ENCODE measurements at places on chromosomes 2 and 18.

- DNase-seq: no peak
Observed at GRCh38 chr2:188963741-188964140, 10.4 kb upstream of the COL3A1 start.

DNA sequence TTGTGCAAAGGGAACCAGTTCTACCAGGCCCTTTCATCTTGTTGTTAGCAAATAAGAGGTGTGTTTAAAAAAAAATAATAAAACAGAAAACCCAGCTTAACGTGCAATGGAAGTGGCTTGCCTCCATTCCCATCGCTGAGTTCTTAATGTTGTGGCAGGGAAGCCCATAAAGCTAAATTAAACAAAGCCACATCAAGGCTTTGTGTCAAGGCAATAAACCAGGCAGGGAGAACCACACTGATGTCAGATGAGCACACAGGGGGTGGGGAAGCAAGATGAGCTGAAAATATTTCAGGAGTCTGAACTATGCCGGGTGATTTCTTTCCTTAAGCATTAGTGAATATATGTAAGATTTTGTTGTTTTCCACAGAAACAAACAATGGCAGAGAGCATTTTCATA is 73.5 kb downstream of the PHLPP1 start:
- no peak for DNase-seq

DNA sequence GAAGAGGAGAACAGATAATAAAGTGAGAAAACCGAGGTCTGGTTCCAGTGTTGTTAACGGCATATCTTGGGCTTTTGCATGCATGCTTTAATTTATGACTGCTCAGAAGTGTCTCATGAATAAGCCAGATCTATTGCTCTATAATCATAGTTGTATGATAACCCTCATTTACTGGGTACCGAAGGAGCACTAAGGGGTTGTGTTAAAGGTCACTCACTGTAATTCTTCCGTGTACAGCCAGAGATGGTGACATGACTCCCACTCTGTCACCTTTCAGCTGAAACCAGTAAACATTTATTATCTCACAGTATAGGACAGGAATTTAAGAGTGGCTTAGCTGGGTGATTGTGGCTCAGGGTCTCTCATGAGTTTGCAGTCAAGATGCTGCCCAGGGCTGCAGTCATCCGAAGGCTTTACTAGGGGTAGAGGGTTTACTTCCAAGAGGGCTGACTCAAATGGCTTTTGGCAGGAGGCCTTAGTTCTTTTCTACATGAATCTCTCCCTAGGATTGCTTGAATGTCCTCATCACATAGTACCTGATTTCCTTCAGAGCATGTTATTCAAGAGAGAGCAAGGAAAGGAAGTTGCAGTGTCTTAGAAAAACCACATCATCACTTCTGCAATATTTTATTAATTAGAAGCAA is 107.0 kb downstream of the NAB1 start:
- no peak for DNase-seq

DNA sequence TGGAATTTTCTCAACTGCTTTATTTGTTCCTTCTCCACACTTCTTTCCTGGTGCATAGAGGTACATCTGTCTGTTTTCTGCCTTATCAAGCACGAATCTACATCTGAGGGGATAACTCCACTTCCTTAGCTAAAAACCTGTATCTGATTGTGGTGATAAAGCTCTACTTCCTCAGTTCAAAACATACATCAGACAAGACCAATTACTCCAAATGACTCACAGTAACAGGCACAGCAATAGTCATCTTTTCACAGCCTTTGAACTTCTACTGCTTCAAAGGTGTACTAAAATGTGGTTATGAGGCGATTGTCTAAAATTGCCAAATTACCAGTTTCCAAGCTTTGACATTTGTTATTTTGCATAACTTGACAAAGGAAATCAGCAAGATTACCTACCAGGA is 803.6 kb upstream of the ZEB2 start:
- DNase-seq: peak; percentile 22

DNA sequence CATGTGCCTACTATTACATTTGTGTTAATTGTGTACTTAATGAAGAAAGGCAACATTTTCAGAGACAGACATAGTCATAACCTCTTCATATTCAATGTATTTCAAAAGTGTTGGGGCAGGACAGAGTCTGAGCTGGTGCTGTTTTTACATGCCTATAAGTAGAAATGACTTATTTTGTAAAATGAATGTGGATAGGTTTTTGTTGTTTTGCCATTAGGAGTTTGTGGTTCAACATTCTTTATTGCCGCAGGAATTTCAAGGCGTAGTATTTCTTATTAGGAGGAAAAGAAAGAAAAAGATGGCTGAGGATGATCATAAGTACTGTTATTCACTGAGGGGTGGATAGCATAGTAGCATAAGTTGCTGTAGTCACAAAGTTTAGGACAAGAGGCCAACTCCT is 21.2 kb upstream of the ASXL3 start:
- DNase-seq: no peak

GRCh38 chr2:171018522-171018921 is 89.5 kb downstream of the GORASP2 start:
- DNase-seq: no peak

GRCh38 chr2:35989040-35989439 is 366.5 kb upstream of the CRIM1 start:
- no peak for DNase-seq

GRCh38 chr18:5057386-5058348 is 139.4 kb downstream of the AKAIN1 start:
- peak; percentile 50 for DNase-seq

- no peak for DNase-seq
Observed at GRCh38 chr18:10379522-10379921, 74.9 kb upstream of the APCDD1 start.

DNA sequence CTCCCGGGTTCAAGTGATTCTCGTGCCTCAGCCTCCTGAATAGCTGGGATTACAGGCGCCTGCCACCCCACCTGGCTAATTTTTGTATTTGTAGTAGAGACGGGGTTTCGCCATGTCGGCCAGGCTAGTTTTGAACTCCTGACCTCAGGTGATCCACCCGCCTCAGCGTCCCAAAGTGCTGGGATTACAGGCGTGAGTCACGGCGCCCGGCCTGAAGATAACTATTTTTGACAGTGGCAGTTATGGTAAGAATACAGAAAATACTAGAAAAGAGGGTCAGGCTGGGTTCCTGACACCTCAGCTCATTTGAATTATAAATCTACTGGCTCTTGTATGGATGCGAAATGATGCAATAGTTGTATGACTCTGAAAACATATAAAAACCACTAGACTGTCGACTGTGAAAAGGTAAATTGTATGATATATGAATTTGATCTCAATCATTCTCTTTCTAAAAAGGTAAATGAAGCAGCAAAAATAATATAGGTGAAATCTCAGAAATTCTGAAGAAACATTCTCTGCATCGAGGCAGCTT is 11.1 kb upstream of the DGKD start:
- no peak for DNase-seq

GRCh38 chr2:11676640-11677039 is 6.6 kb upstream of the NTSR2 start:
- no peak for DNase-seq

- DNase-seq: no peak
Observed at GRCh38 chr2:231244382-231245248, 46.2 kb downstream of the ARMC9 start.

DNA sequence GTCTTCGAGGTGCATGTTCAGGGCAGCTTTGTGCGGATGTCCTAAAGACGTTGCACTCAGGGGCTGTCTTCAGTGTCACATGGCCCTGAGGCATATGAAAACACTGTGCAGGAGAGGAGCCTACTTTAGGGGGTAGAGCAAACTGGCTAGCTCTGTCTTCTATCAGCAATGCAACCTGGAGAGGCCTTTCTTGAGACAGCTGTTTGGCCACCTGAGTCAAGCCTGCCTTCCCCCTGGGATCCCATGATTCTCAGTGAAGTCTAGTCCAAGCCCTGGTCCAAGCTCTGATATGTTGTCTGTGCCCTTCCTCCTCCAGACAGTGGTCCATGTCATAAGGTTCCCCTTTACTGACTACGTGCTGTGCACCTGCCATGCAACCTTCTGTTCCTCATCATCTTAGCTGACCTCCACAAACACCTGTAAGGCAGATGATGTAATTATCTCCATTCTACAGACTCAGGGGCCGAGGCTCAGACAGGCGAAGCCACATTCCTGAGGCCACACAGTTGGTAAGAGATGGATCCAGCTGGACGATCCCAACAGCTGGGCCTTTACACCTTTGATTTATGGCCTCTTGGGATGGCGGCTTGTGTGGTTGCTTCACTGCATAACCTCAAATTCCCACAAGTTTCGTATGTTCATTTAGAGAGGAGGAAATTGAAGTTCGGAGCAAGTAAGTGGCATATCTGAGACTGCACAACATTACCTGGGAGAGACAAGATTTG is 109.9 kb downstream of the COPS8 start:
- DNase-seq: no peak

GRCh38 chr2:169768262-169768995 is 30.2 kb upstream of the SSB start:
- DNase-seq: no peak

GRCh38 chr2:74028741-74029140 is 44.0 kb downstream of the TET3 start:
- DNase-seq: no peak

DNA sequence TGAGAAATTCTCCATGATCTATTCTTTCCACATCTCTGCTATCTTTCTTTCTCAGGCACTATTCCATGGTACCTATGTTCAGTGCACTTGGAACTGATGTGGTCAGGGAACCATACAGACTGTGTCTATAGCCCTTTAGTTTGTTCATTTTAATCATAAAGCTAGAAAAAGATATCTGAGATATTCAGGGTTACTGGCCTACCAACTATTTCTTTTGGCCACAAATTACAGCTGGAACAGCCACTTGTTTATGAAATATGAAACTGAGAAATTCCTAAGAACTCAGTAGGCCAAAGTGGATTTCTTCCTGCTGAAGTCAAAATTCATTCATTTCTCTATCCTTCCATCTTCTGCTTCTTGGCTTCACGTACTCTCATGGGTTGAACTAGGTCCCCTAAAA is 22.8 kb upstream of the LYPD1 start:
- no peak for DNase-seq

DNA sequence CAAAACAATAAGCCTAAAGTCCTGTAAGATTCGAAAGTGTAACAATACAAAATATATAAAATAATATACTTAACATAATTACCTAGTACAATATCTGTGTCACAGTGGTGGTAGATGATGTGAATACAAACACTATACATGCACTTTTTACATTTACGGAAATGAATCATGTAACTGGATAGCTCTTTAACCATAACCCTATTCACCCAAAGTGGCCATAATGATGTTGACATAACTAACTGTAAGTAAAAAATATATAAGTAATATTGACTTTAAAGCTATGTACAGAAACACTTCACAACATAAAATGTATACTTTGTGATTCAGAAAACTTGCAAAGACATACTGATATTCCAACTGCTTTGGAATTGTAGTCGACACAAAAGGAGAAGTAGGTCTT is 616.9 kb upstream of the SLC8A1 start:
- DNase-seq: no peak

DNA sequence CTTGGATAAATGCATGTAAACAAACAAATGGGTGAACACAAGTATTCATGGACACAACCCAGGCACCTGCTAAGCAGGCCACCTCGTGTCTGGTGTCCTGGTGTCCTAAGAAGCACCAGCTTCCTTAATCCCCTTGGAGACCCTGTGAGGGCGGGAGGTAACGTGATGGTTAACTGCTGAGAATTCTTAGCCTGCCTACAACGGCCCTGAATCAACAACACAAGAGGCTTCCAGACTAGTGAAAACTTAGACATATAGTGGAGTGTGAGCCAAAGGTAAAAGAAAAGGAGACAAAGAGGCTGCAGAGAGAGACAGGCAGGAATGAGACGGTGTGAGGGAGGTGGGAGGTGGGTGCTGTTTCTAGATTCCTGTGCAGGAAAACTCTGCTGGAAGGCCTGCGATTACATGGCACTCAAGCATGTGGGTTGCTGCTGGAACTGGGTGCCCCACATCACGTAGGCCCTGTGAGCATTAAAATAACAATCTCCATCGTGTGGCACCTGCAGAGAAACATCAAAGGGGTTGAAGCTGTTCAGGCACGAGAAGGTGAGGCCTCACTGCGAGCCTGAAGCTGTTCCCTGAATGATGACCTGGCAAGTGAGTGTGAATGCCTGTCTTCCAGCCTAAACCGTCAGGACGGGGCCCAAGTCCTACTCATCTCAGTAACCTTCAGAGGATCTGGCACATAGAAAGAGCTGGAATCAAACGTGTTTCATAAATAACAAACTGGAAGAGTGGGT is 64.2 kb downstream of the RPL37A start:
- no peak for DNase-seq

- no peak for DNase-seq
Observed at GRCh38 chr2:203707530-203707929, 1.1 kb downstream of the CD28 start.

- no peak for DNase-seq
Observed at GRCh38 chr2:43387092-43388062, 161.0 kb upstream of the ZFP36L2 start.

GRCh38 chr2:8822218-8822617 is 15.2 kb downstream of the KIDINS220 start:
- DNase-seq: no peak

- peak; percentile 90 for DNase-seq
Observed at GRCh38 chr2:69741575-69742321, at the start of gene ANXA4. TSS of gene ANXA4 (plus strand) at chr2:69742134. CDS start at chr2:69781566, 39,432 bp downstream.

GRCh38 chr2:222257645-222258044 is 41.2 kb downstream of the PAX3 start:
- DNase-seq: no peak

All from RWPE1 (cell line).